CD4-positive, alpha-beta T cell treated with Interleukin-17A for 4 hours (primary cell): ENCODE measurements at places on chromosomes 7 and 10.
A peak's percentile ranks its signal among the peaks of the same experiment; 100 is the strongest.

DNA sequence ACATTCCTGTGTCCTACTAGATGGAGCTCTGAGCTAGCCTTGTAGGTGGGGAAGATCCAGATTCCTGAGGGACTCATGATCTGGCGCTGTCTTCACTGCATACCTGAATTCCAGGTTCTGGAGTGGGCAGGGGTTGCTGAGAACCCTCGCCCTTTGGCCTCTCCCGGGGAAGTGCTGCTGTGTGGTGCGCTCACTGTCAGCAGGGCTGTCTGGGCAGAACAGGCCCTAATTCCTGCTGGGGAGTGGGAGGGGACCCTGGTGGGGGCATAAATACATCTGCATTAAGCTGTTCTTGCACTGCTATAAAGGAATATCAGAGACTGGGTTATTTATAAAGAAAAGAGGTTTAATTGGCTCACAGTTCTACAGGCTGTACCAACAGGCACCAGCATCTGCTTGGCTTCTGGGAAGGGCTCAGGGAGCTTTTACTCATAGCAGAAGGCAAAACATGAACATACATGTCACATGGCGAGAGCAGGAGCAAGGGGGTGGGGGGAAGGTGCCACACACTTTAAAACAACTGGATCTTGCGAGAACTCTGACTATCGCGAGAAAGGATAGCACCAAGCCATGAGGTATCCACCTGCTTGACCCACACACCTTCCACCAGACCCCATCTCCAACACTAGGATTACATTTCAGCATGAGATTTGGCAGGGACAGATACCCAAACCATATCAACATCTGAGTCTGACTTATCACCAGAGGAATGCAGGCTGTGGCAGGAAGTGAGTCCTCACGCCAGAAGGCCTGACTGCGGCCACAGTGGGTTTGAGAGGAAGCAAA, 115.0 kb downstream of the ADCY1 start:
- DNase-seq: no peak

GRCh38 chr7:55190511-55191160, 171.8 kb downstream of the EGFR start:
- DNase-seq: no peak

- no peak for DNase-seq
These were observed 41.3 kb upstream of the TES start for GRCh38 chr7:116169060-116169459.

DNA sequence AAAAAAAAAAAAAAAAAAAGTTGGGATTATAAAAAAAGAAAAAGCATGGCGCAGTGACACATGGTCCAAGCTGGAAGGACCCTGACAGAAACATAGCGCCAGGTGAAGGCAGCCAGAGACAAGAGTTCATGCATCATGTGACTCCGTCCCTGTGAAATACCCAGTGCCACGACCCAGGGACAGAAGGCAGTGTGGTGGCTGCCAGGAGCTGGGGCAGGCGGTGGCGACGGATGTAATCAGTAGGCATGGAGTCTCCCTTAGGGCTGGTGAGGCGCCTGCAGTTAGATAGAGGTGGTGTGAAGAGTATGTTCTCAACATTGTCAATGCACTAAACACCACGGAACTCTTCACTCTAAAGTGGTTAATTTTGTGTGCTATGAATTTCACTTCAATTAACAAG, 43.9 kb downstream of the STK32C start:
- DNase-seq: no peak

GRCh38 chr10:133258818-133259601, 17.7 kb downstream of the ADAM8 start:
- peak; percentile 90 for DNase-seq

DNA sequence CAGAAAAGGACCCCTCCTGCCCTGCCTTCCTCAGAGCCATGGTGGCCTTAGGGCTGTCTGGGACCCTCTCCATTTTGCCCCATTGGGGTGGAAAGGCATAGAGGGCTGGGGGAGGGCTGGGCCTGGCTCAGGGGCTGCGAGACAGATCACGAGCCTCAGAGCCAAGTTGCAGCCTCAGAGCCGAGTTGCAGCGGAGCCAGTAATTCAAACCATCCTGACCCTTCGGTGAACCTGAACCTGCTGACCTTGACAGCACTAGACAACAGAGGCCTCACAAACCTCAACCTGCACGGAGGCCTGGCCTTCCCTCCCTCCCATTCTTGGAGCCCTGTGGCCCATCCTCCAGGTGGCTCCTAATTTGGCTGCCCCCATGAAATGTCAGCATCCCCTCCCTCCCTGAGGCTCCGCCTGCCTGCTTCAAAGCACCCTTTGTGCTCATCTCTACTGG, 45.4 kb downstream of the PAX2 start:
- DNase-seq: no peak

DNA sequence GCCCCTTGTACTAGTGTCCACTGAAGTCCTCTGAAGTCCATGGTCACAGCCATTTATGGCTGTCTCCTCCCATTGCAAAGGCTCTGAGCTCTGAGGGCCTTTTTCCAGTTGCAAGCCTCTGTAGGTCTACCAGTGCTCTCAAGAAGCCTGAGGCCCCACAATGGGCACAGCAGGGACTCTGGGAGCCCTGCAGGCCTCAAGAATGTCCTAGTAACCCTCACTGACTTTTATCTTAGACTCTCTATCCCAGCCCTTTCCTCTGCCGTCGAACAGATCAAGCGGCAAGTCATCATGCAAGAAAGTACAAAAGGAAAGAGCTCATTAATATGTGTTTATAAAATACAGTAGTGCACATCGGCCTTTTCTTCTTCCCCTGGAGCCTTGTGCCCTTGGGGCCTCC, 23.4 kb downstream of the VWA2 start:
- DNase-seq: no peak

- DNase-seq: no peak
These were observed 435.6 kb upstream of the NPVF start for GRCh38 chr7:25663877-25664276.

- no peak for DNase-seq
These were observed 33.8 kb downstream of the CCNJ start for GRCh38 chr10:96077156-96077555.

DNA sequence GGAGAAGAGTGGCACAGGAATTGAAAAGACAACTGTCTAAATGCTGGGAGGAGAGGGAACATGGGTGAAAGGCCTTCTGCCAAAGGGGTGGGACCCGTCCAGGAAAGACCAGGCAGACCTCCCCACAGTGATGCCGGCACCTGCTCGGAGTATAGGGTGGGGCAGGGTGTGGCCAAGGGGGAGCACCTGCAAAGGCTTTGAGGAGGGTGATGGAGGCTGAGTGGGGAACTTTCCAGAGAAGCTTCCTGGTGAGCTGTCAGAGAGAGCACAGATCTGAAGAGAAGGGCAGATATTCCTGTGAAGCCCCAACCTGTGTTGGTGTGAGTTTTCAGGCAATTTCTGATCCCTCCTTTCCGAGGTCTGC, 263.4 kb upstream of the GRB10 start:
- no peak for DNase-seq

DNA sequence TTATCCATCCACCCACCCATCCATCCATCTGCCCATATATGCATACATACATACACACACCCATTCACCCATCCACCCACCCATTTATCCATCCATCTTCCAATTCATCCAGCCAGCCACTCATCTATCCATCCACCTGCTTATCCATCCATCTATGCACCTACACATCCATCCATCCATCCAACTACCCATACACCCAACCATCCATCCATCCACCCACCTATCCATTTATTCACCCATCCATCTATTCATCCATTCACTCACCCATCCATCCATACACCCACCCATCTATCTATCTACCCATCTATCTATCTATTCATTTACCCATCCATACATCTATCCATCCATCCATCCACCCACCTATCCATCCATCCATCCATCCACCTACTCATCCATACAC, 17.3 kb downstream of the TMEM72 start:
- no peak for DNase-seq
